ENCODE measurements at places on chromosomes 2 and 18. TPM values are rescaled to one million over a fixed set of nuclear protein-coding genes. Genes with fewer than 3 reads are reported as not detected.

- DNase-seq: no peak
Observed at GRCh38 chr2:88022669-88022921, 6.2 kb upstream of the RNU2-63P start.

DNA sequence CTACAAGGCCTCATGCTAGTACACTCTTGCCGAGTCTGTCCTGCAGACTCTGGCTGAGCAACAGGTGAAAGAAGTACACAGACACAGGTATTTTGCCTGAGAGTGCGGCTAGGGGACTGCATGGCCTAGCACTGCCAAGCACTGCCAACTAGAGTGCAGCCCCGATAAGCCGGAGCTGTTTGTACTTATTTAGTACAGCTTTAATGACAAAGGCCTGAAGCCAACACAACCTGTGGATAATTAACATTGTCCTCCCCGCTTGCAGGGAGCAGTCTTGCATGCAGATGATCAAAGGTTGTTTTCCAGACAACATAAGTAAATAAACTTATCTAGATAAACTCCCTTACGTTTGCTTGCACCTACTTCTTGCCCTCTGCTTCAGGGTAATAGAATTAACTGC, 63.7 kb upstream of the MMADHC start:
- no peak for DNase-seq

- DNase-seq: no peak
Observed at GRCh38 chr2:183782436-183782835, 658.2 kb downstream of the NUP35 start.

DNA sequence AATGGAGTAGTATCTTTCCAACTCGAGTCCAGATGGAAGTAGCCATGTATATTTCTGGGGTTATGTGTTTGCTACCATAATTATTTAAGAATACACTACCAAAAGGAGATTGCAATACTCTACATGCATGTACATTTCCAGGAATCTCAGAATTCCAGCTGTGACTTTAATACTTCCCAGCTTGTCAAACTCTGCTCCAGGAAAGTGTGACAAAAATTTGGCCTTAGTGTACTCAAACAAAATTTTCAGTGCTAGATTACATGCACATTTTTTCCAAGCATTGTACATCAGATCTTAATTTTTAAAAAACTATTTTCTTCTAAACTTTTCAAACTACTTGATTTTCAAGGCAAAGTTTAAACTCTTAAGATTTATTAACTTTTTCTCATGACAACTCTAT, 1791.6 kb downstream of the SUCLG1 start:
- DNase-seq: no peak

Gene LINC00305
- total RNA-seq: not detected

Gene SETBP1
- total RNA-seq: 2.6 TPM

Gene FOXI3
- total RNA-seq: not detected

Gene ATP8B1
- total RNA-seq: 26.3 TPM

- no peak for DNase-seq
Observed at GRCh38 chr2:207465894-207466293, 63.9 kb upstream of the CREB1 start.

DNA sequence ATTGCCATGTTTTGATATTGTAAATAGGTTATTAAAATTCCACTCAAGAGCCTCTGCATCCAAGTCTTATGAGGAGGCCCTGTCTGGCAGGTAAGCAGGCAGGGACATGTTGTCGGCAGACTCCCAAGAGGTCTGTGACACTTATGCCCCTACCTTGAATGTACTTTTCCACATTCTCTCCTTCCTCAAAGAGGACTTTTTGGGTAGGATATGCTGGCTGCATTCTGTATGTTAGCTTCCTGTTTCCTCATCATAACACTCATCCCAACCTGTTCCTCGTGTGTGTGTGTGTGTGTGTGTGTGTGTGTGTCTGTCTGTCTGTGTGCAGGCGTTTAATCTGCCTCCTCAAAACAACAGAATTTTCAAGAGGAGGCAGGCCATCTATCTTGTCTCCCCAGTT, 75.3 kb downstream of the USP40 start:
- DNase-seq: no peak

DNA sequence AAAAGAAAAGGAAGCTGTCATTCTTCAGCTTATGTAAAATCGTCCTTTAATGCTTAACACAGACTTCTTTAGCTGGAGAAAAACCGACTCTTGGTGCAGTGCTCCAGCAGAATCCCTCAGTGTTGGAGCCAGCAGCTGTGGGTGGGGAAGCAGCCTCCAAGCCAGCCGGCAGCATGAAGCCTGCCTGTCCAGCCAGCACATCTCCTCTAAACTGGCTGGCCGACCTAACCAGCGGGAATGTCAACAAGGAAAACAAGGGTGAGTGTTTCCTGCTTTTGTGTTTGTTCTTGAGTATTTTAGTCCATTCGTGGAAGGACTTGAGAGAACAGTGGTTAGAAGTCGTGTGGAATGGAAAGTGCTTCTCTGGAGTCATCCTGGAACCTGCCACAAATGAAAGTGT, 38.9 kb downstream of the KDM3A start:
- DNase-seq: peak; percentile 32

DNA sequence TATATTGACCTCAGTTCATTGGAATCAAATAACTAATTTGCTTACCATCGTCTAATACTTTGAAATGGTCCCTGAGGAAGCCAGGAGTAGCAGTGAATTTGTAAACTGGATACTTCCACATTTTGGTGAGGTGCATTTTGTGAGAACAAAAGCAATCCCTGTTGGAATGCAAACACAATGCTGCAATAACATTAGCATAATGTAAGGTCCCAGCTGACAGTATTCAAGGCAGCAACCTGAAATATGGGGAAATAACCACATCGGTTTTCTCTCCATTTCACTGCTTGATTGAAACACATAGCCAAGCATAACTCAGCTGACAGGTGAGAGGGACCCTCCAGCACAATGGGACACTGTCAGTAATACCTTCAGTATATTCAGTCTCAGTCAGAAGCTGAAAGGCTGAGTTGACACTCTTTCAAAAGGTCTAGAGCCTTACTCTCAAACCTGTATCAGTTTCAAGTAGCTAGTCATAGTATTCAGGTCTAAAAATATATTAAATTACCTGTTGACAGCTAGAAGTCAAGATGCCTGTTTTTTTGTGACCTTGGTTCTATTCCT, 1311.9 kb upstream of the NRXN1 start:
- DNase-seq: no peak

Gene TLX2
- not detected for total RNA-seq

DNA sequence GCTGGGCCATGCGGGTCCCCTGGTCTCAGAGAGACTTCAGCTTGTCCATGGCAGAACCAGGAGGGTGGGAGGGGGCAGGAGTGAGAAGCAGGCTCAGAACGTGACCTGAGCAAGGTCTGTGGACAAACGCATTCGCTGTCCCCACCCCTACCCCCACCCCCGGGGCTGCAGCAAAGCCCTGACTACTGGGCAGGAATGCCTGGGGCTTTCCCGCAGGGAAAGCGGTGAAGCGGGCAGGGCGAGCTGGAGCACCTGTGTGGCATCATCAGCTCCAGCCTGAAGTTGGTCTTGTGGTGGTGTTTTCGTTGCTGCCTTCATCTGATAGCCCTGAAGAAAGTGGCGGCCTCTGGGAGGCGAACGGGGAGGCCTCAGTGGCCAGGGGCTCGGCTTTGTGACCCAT, 26.1 kb upstream of the ALKAL2 start:
- DNase-seq: no peak

DNA sequence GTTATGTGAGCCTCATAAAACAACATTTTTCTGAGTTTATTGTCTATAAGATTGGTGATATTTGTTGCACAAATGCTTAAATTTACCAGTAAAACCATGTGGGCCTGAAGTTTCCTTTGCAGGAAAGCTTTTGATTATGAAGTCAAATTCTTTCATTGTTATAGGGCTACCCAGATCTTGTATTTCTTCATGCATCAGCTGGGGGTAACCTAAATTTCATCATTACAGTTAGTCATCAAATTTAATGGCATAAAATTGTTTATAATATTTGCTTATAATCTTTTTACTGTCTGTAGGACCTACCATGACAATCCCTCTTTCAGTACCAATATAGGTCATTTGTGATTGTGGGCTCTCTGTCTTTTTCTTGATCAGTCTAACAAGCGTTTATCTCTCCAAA, 47.8 kb downstream of the SMAD2 start:
- DNase-seq: peak; percentile 44

- DNase-seq: no peak
Observed at GRCh38 chr2:172085460-172086159, at the start of gene DLX1. DLX1 (plus strand) TSS chr2:172085507; CDS start chr2:172085678, 171 bp downstream.

DNA sequence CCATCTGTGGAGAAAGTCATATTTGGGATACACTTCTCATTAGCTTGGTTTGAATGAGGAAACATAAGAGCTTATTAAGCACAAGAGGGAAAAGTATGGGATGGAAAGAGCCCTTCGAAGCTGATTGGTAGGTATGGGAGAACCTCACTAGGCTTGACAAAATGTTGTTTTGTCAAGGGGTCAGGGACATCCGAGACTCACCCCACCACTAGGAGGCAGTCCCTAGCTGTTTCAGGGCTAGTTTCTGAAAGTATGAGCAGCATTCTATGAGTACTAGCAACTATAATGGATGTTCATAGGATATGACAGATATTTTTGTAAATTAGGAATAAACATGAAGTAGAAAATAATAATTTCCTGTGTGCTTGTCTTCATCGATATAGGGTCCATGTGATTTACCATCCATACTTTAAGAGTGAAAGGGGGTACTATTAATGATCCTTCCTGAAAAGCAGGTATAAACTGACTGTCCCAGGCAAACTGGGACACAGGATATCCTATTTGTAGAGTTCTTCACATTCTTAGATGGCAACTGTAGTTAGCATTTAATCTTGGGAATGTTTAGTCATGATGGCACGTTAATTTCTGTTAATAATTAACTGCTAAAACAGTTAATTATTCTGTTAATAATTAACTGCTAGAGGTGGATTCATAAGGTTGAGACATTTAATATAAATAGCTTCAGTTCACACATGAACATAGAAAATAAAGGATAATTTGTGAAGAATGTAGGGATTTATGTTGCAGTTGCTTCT, 28.4 kb downstream of the OTX1 start:
- peak; percentile 12 for DNase-seq

DNA sequence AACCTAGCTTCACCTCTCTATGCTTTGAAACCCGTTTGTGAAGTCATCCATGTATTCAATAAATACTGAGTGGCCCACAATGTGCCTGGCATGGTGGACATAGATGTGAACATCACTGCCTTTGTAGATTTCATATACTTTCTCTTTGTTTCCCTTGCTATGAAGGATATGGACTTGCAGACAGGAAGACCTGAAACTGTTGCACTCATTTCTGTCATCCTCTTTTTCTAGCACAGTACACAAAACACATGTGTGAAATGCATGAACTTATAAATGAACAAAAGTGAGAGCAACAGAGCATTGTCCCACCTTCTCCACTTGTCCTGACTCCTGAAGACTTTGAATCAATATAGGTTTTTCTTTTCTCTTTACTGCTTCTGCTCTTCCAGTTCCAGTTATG, 249.4 kb upstream of the LINC00305 start:
- DNase-seq: no peak

Gene NYAP2
- total RNA-seq: not detected

- peak; percentile 14 for DNase-seq
Observed at GRCh38 chr2:25690058-25690457, 16.7 kb upstream of the DTNB start.

DNA sequence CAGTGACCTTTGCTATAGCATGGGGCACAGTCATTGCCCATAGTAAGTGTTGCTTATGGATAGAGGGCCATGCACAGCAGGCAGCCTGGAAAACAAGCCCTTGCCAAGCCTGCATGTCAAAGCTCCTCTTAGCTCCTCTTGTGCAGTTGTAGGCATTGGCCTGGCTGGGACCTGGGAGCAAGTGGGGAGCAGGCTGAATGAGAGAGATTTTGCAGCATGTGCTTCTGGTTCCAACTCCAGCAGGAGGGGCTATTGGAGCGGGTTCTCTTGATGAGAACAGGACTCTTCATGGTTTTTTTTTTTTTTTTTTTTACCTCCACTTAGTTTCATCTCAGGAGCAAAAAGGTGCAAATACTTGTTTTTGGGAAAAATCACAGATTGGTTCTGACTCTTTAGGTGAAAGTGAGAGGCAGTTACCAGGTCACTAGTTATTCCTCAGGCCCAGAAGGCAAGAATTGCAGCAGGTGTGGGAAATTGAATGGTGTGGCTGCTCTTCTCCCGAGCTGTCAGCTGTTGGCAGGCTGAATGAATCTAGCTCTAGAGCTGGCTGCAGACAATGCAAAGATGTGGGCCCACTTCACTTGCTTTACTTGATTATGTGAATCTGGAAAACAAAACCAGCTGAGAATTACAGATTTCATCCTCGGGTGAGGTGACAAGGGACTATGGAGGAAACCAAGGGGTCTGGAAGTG, 95.9 kb downstream of the MAP4K4 start:
- no peak for DNase-seq

GRCh38 chr2:11573418-11574175, 39.8 kb downstream of the GREB1 start:
- DNase-seq: peak; percentile 67

DNA sequence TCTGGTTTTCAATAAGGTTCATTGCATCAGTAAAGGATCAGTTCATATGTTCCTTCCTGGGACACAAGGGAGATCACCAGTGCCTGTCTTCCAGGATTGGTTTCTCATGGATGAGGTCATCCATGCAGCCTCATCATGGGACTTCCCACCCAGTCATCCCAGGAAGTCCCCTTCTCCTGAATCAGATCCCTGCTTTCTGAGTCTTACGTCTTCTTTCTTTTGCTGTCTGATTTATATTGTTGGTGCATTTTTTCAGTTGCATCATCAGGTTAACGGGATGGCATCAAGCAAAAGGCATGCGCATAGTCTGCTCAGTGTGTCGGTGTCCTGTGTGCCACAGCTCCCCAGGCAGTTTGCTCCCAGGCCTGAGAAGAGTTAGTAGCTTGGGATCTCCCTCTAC, 105.9 kb downstream of the SOX11 start:
- DNase-seq: no peak

GRCh38 chr18:67876871-67877270, 360.4 kb upstream of the DSEL start:
- no peak for DNase-seq

Gene SERPINB3
- total RNA-seq: not detected

GRCh38 chr18:69948919-69949537, 1.4 kb upstream of the CD226 start:
- DNase-seq: peak; percentile 60

DNA sequence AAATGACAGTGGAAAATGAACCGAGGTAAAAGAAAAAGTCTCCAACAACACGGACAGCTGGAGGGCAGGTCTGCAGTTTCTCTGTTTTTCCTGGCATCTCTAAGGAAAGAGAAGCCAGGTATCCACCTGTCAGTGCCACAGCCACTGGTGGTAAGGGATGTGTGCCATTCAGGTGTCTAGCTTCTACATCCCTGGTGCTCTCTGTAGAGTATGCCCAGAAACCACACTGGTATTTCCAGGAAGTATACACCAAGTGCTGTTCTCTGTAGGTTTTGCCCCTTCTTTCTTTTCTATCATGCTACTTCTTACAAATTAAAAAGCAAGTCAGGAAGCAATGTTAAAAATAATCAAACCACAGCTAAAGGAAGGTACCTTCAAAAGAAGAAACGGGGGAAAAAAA, 7.6 kb upstream of the AGFG1 start:
- no peak for DNase-seq

All from fibroblast of villous mesenchyme (primary cell).